ENCODE measurements at places on chromosomes 2 and 18.
A peak's percentile ranks its signal among the peaks of the same experiment; 100 is the strongest.

GRCh38 chr2:136738044-136738443, 27.3 kb upstream of the THSD7B start:
- no peak for DNase-seq

DNA sequence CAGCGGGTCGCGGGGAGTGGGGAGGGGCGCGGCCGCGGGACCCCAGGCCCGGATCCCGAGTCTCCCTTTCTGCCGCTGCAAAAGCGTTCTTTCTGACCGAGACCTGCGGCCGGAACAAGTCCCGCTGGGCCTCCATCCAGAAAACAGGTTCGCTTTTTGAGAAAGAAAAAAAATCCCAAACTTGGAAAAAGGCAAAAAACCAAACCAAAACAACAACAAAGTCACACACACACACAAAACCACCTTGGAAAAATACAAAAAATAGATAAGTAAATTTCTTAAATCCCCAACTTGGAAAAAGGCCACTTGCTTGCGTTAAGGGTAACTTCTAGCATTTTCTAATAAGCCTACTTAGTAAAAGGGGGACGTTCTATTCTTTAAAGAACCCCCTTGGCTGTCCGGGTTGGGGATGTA, 250 bp upstream of the CHST10 start:
- no peak for DNase-seq

- DNase-seq: no peak
Observed at GRCh38 chr2:185044323-185044874, 446.1 kb downstream of the ZNF804A start.

GRCh38 chr18:63363951-63364350, 3.1 kb downstream of the KDSR start:
- DNase-seq: no peak

GRCh38 chr2:182954789-182955188, 83.5 kb downstream of the NCKAP1 start:
- no peak for DNase-seq

GRCh38 chr2:158732573-158733429, 62.3 kb upstream of the DAPL1 start:
- DNase-seq: no peak

DNA sequence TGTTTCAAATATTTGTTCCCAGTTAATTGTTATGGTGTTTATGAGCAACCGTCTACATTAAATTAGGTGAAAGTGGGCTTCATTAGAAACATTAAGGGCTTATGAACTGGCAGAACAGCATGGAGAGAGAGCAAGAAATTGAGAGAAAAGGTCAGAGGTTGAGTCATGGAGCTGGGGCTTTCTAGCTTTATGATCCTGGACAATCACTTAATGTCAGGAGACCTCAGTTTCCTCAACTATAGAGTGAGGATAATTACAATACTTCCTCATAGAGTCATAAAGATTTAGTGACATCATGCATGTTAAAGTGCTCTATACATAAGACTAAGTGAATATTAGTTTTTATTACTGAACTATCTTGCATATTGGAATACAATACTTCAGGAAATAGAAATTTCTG, 83.9 kb downstream of the PLCL1 start:
- no peak for DNase-seq

DNA sequence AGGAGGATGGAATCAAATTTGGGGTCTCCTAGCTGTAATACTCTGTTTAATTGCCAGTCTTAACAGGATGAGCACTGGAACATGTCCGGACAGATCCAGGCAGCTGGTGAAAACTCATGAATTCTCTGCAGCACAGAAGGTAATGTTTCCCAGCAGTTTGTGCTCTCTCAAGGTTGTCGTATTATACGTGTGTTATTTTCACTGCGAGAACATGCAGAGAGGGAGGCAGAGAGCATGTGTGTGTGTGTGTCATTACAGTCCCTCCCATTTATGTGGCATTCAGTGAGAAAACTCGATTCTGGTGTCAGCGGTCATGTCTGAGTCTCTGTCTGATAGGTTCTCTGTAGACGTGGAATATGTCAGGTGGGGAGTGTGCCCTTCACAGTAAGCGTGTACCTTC, 150.2 kb upstream of the POU3F3 start:
- DNase-seq: no peak

- DNase-seq: no peak
Observed at GRCh38 chr2:172582656-172583055, 26.8 kb downstream of the PDK1 start.

- DNase-seq: no peak
Observed at GRCh38 chr2:123165616-123166015, 859.5 kb upstream of the CNTNAP5 start.

DNA sequence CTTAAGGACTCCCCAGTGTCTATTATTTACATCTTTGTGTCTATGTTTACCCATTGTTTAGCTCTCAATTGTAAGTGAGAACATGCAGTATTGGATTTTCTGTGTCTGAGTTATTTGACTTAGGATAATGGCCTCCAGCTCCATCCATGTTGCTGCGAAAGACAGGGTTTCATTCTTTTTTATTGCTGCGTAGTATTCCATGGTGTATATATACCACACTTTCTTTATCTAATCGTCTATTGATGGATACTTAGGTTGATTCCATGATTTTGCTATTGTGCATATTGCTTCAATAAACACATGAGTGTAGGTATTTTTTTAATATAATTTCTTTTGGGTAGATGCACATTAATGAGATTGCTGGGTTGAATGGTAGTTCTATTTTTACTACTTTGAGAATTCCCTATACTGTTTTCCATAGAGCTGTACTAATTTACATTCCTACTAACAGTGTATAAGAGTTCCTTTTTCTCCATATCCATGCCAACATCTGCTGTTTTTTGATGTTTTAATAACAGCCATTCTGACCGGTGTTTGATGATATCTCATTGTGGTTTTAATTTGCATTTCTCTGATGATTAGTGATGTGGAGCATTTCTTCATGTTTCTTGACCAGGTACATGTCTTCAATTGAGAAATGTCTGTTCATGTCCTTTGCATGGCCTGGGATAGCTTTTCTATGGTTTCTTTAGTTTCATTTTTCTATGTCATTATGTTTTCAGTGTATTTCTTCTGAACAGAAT, 21.8 kb downstream of the MTCL1 start:
- DNase-seq: no peak

DNA sequence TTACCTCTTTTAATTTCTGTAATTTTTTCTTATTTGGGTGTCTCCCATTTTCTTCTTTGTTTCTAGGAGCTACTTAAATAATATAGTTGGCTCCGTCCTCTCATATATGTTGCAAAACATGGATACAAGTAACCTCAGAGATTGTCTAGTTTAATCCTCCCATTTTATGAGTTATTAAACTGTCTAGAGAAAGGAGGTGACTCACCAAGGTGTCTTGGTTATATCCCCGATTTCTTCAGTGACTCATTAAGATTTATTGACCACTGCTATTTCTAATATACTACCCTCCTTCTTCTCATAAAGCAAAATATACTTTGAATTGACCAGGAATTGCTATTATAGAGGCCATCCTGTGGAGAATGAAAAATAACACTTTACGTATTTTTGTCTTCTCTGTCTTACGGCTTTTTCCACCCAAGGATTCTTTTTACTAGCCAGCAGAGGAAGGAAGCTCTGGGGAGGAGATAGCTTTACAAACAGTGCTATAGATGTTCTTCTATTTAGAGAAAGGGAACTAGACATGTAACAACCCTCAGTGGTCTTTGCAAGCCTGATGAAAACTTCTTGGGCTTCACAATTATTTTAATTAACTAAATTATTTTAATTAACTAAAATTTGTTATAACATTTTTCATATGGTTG, 300.4 kb upstream of the TNP1 start:
- DNase-seq: peak; percentile 38

DNA sequence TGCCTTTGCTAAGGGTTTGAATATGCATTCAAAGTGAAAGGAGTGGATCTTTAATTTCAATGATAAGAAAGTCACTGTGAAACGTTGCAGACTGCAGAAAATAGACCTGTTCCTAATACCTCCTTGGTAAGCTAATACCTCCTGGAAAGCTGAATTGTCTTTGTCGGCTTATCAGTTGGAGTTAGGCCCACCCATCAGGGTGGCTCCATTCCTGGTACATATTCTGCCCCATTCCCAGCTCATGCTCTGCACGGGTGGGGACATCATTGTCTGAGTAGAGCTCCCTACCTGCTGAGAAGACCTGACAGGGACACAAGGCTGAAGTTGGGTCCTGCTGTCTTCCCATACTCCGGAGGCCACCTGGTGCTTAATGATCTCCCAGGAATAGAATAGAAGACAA, 203.3 kb downstream of the EN1 start:
- DNase-seq: no peak

DNA sequence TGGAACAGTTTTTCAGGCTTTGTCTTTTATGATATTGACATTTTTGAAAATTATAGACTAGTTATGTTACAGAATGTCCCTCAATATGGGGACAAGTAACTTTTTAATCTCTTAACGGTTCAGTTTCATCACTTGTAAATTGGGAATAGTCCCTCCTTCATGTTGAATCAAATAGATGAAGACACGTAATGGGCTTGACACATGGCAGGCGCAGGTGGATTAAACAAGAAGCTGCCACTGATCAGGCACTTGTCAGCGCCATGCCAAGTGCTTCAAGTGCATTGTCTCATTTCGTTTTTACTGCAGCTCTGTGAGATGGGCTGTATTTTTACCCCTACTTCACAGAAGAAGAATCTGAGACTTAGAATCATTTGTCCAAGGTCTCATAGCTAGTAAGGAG, 9.5 kb upstream of the SMAD4 start:
- no peak for DNase-seq

- DNase-seq: no peak
Observed at GRCh38 chr2:238418196-238418998, 8.3 kb upstream of the ASB1 start.

- no peak for DNase-seq
Observed at GRCh38 chr2:164457271-164457670, 164.0 kb downstream of the GRB14 start.

GRCh38 chr2:109162999-109163398, 34.0 kb downstream of the SH3RF3 start:
- DNase-seq: no peak

GRCh38 chr2:651951-652373, 25.2 kb downstream of the TMEM18 start:
- DNase-seq: no peak

DNA sequence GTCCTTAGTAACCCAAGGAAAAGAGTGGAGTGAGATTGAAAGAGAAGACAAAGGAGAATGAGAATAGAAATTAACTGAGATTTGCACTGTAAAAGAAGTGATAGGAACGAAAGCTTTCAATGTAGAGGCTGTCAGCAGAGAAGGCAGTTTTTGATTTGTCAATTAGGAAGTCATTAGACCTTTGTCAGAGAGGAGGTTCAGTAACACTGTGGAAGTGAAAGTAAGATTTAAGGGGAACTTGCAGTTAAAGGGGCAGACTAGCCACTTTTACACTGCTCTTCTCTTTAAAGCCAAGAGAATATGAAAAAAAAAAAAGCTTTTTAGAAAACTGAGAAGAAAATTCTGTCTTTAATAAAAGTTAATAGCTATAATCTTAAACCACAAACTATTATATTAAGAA, 11.5 kb upstream of the KYNU start:
- DNase-seq: peak; percentile 63

DNA sequence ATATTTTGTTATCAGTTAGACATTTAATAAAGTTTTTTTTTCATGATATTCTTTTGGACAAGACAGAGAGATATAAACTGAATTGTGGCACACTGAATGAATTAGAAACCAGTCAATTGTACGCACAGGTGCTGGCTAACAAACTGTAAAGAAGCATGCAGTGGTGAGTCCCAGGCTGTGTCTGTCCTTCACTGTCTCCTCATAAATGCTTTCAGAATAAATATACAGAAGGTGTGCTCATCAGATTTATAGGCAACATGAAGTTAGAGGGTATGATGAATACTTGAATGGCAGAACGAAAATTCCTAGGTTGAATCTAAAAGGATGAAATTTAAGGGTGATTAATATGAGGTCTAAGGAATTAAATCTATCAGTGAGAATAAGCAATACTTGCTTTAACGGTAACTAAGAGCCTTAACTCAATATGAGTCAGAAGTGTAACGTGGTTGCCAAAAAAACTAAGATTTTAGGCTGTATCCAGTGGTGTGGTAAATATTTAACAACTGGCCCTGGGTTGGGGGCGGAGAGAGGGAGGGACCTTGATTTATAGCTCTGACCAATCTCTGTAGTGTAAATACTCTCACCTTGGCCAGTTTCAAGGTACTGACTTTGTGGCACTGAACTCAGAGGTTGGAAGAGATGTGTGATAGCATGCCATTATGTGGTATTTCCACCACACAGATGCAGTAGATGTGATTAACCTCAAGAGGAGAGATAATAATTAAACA, 41.9 kb upstream of the AAK1 start:
- peak; percentile 85 for DNase-seq

DNA sequence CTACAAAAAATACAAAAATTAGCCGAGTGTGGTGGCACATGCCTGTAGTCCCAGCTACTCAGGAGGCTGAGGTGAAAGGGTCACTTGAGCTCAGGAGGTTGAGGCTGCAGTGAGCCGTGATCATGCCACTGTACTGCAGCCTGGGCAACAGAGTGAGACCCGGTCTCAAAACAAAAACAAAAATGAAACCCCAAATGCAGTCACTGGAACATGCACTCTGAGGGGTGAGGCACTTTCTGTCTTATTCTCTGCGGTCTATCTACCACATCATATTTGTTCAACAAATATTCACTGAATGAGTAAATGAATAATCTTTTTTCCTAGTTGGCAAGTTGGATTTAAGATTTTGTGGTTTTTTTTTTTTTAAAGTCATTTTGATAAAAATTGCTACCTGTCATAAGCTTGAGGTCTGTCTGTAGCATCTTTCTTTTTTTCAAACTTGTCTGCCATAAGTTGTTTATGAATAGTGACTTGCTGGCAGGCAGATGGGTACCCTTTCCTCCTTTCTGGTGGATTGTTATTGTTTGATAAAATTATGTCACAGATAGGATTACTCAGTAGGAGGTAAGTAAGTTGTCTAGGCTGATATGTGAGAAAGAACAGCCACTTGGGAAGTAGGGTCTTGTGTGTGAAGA, 11.8 kb downstream of the CHRNA1 start:
- DNase-seq: peak; percentile 53

- no peak for DNase-seq
Observed at GRCh38 chr2:221741496-221742211, 169.6 kb upstream of the EPHA4 start.

DNA sequence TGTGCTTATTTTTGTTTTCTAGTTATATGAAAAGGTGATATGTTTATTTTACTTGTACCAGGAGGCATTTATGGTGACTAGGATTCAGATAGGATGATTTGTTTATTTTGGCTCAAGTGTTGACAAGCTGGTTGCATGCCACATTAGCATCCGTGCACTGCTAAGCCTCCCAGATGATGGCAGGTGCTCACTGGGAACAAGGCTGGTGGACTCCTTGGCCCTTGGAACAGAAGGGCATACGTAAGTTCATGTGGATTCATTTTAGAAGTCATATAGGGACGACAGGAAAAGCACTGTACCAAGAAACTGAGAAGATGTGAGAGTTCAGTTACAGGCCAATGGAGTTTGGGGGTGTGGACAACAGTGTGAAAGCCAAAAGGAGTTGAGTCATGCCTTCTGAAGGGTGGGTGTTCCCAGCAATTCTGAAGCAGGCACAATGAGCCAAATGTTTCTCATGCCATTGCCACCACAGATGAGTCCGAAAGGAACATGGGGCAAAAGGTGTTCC, 166.2 kb downstream of the PHLPP1 start:
- peak; percentile 98 for DNase-seq
